ENCODE measurements at places on chromosomes 6 and 20. TPM values are rescaled to one million over a fixed set of nuclear protein-coding genes. Genes with fewer than 3 reads are reported as not detected.

DNA sequence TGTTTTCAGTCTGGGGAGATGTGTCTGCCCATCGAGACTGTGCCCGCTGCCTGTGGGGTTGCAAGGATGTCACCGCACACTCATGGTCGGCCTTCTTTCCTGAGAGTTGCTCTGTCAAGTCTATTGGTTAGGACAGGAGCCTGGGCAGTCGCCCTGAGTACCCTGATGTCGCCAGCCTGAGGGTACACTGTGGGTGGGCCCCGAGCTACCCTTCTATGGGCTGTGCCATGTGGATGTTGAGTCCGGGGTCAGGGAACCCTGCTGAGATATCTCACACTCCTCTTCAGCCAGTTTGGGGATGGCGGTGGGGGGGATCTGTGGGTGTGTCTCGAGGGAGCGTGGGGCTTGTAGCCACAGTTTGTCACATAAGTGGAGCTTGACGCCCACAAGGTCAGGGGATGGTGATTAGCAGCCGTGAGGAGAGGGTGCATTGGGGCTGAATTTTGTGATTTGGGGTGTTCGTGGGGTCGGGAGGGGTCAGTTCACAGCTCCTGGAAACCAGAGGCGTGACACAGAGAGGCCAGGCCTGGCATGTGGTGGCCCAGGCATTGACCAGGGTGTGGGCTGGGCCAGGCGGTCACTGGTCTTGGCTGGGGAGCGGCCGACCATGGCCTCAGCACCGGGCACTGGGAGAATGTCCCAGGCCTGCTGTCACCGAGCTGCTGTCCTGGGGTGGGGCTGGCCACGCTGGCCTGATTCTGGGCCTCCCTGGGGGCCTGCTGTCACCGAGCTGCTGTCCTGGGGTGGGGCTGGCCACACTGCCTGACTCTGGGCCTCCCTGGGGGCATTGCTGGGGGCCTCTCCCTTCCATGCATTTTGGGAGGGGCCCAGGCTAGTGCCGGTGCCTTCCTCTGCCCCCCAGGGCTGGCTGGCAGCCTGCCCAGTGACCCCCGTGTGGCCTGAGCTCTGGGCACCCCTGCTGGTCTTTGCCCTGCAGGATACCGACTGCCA is 1.6 kb upstream of the NPBWR2 start:
- no peak for DNase-seq

- DNase-seq: no peak
These were observed 13.3 kb downstream of the GGT7 start for GRCh38 chr20:34859367-34859766.

DNA sequence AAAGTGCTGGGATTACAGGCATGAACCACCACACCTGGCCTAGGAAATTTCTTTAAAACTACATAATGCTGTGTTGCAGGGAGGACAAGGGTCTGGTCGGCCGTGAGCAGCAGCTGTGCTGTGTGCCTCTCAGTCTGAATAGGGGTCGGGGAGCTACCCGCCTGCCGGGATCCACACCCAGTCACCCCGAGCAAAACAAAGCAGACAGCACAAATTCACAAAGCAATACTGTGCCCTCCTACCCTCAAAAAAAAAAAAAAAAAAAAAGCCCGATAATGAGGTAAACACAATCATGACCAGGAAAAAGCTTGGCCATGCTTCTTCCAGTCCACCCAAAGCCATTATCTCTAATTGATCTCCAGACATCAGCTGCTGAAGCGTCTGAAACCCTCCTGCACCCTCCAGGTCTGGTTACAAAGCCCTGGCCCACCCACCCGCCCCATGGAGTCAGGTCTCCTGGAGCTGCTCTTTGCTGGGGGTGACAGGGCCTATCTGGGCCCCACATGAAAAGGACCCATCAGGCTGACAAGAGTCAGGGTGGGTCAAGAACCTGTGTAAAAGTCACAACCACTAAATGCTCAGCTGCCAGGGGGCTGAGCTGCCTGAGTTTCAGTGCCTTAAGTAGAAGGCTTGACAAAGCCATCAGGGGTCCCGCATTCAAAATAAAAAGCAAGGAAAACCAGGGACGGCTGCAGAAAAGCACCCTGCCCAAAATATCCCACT is 88.2 kb downstream of the NOL4L start:
- DNase-seq: no peak

DNA sequence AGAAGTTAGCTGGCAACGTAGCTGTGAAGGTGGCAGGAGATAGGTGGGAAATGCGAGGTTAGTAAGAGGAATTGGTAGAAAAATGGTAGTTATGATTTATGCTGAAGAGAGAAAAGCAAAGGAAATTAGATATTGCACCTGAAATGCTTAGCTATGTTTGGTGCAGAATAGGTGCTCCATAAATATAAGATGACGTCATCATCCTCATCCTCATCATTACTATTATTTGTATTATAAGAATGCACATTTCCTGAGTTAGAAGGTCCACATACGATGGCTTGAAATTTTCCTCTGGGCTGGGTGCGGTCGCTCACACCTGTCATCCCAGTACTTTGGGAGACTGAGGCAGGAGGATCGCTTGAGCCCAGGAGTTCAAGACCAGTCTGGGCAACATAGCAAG is 39.5 kb upstream of the ANGPT4 start:
- DNase-seq: no peak

- DNase-seq: no peak
These were observed 48.1 kb upstream of the MYL9 start for GRCh38 chr20:36493051-36493800.

- no peak for DNase-seq
These were observed 796 bp upstream of the TUBB start for GRCh38 chr6:30719356-30719755.

DNA sequence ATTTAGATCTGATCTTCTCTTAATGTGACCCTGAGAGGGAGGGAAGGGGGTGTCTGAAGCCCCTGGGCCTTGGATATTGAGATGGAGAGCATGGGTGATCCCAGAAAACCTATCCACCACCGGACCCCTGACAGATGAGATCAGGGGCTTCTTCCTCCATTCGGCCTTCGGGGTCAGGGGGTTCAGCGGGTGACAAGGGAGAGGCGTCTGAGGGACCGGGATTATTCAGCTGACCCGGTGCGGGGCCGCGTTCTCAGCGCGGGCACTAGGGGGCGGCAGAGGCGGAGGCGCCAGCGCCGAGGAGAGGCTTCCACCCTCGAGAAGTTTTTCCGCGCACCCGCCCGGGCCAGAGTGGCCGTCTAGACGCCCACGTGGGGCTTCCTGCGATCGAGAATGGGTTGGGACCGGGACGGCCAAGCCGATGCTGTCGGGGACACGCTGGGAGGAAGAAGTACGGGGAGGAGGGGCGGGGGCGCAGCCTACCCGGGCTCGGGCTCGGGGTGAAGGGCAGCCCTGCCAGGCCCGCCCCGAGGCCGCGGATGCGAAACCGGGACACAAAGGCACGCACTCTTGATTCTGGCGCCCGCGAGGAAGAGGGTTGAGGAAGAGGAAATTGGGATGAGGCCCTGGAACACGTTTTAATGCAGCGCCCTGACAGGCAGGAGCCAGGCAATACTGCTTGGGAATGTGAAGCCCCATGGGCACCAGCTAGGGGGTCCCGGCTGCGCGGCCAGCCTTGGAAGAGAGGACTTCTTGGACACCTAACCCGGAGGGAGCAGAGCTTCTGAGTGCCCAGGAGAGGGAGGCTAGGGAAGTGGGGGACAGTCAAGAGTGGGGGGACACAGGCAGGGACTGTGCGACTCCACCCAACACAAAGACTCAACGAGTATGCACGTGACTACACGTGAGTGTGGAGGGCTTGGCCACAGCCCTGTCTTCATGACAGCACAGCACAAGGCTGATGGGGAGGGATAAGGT is 30.6 kb downstream of the COL11A2 start:
- no peak for DNase-seq

DNA sequence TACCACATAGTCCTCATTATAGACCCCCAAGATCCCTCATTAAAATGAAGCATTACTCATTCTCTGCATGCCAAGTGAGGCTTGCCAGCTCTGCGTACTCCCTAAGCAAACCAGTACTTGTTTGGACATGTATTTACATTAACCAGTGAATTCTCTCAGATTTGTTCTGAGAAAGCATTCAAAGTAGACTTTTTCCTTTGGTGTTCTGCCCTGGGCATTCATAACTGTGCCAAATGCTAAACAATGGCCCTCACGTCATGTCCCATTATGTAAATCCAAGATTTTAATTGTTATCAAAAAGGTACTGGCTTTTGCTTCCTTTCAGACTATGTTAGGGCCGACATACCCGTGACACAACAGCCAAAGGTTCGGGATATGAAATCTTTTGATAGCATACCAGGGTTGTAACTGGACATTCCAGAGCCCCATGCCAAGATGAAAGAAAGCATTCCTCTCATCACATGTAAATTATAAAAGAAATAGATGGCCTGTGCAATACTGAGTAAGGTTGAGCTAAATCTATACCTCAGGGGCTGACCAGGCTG is 164.2 kb downstream of the ADAT2 start:
- no peak for DNase-seq

DNA sequence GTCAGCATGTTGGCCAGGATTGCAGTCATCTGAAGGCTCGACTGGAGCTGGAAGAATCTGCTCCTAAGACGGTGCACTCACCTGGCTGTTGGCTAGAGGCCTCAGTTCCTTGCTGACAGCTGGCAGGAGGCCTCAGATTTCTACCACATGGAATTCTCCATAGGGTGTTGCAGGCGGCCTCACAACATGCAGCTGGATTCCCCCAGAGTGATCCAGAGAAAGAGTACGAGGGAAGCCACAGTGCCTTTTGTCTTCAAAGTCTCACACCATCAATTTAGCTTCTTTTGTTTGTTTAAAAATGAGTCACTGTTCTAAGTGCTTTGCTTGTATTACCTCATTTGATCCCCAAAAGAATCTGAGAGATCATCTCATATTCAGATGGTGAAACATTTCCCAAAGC is 65.5 kb upstream of the FYN start:
- DNase-seq: no peak

- DNase-seq: no peak
These were observed 377.1 kb downstream of the FOXA2 start for GRCh38 chr20:22207280-22207679.

DNA sequence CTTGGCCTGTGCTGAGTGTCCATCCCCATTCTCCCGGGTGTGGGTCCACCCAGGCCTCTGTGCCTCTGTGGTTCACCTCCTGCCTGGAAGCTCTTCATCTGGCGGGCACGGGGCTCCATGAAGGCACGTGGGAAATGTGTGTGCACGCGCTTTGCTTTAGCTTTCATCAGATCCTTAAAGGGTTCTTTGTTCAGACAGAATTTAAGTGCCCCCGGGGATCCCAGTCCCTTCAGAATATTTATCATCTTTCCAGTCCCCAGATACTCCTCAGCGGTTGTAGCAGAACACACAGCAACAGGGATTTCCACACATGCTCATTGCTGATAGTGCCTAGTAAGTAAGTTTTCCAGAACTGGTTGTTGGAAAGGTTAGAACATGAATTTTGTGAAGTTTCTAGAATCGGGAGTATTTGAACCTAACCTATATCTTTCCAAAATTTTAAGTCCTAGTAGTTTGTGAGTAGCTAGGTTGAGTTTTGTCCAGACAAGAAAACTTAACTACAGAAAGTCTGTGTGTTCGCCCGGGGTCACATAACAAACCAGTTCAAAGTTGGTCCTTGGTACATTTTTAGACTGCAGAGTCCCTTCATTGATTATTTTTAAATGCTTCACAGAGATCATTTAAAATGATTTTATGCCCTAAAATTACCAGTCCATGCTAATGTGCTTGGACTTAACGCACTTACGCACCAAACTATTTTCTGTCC is 67.7 kb downstream of the RPP40 start:
- DNase-seq: no peak

DNA sequence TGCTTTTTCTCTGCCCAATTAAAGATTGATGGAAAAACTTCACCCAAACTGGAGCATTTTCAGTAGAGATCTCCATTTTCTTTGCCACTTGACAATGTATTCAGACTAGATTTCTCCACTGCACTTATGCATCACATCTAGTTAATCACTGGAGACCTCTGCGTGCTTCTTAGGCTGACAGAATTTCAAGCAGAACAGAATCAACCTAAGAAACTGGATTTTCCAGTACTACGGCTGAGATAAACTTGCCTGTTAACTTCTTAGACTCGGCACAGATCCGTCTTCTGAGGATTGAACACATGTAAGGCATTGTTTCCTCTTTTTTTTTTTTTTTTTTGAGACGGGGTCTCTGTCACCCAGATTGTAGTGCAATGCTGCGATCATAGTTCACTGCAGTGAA is 139.2 kb downstream of the LRRC1 start:
- DNase-seq: no peak

- no peak for DNase-seq
These were observed 209.8 kb downstream of the SOD2 start for GRCh38 chr6:159483259-159483658.

DNA sequence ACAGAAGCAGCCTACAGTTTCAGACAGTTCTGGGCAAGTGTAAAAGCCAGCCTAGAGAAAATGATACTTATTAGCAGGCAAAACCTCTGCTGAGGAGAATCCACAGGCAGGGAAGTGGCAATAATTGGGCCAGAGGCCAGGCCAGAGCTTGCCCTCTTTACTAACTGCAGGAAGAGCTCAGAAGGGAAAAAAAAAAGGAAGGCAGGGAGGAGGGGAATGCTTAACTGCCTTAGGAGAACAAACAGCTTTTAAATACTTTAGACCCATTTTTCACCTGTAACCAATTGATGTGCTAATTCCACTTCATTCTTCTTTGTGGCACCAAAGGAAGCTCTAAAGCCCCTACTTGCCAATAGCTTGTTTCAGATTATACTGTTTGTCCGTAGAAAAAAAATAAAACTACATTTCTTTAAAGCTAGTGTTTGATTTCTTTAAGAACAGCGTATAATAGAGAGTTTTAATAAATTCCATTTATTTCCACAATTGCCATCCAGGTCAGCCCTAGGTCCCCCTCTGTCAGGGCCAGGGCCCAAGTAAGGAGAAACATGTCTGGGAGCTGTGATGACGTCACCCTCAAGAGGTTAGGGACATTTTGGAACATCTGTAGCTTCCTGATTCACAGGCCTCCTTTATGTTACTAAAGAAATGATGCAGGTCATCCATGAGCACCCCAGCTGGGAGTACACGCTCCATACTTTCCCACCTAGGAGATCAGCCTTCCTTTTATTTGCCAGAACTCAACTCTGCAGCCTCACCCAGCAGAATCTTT is 384.3 kb downstream of the CDC5L start:
- DNase-seq: peak; percentile 41

GRCh38 chr6:138012682-138013081 is 94.5 kb downstream of the PERP start:
- DNase-seq: no peak

GRCh38 chr6:23524548-23524947 is 601.5 kb upstream of the NRSN1 start:
- no peak for DNase-seq

- DNase-seq: no peak
These were observed 104.8 kb downstream of the PSMB1 start for GRCh38 chr6:170448317-170448716.

GRCh38 chr6:50276771-50277261 is 227.1 kb upstream of the DEFB112 start:
- no peak for DNase-seq

- DNase-seq: no peak
These were observed 41.0 kb upstream of the EMILIN3 start for GRCh38 chr20:41407607-41408006.

GRCh38 chr20:37543828-37544227 is 16.2 kb upstream of the BLCAP start:
- DNase-seq: no peak

GRCh38 chr6:154595538-154595937 is 85.1 kb upstream of the CNKSR3 start:
- DNase-seq: no peak

The BTNL2 gene
- polyA plus RNA-seq: 2.3 TPM

The BIRC7 gene
- polyA plus RNA-seq: 0.69 TPM

The NKAIN4 gene
- polyA plus RNA-seq: 153 TPM

The CCN5 gene
- polyA plus RNA-seq: 0.50 TPM

The KIZ gene
- polyA plus RNA-seq: 38.0 TPM

The AIF1 gene
- 42.5 TPM for polyA plus RNA-seq

The EPPIN gene
- 0.41 TPM for polyA plus RNA-seq

The GABRR1 gene
- polyA plus RNA-seq: 0.35 TPM

The PARD6B gene
- polyA plus RNA-seq: 5.0 TPM

The ENPP5 gene
- polyA plus RNA-seq: 4.0 TPM

The BPIFB1 gene
- 0.13 TPM for polyA plus RNA-seq

Data from spinal cord (tissue), 10 donors.